ENCODE measurements at places on chromosomes 7 and 10.

GRCh38 chr7:33640741-33641140 lies 264.6 kb upstream of the BMPER start:
- no peak overlapping the region for H3K4me3 ChIP-seq
- H3K36me3 ChIP-seq = no peaks in the 10 kb centered on the region
- no peaks in the 10 kb centered on the region for H3K27me3 ChIP-seq
- no peak for DNase-seq
- no peaks in the 10 kb centered on the region for H3K4me1 ChIP-seq

DNA sequence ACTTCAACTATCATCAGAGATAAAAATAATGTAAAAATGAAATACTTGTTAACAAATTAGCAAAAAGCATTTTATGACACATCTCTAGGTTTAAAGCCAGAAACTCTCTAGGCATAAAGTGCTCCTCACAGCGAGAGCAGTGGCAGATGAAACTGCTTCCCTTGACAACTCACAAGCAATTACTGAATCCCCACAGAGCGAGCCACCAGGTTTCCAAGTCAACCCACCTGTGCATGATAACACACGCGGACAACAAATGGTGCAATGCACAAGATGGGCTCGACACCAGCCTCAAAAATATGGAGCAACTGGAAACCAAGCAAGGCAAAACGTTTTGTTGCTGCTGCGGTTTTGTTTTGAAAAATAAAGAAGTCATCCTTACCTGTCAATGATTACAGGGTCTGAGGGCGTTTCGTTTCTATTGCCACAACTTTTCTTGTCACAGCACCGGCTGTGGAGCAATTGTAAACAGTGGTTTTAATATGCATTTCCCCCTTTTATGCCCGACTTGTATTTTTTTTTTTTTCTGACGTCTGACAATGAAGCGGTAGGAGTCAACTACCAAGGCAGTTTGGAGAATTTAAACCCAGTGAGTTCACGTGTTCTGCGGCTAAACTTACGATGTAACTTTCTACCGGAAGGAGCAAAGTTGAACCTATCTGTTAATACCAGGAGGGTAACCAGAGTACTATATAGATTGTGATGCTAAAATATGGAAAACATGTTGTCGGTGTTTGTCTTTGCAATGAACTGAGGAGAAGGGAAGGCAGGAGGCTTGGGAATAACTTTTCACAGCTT lies 7.0 kb downstream of the EBF3 start:
- no peak overlapping the region for H3K4me3 ChIP-seq
- no peaks in the 10 kb centered on the region for H3K36me3 ChIP-seq
- DNase-seq = no peak
- no peaks in the 10 kb centered on the region for H3K4me1 ChIP-seq
- H3K27me3 ChIP-seq = peaks cover 2% of the 10 kb centered on the region
- no peak overlapping the region for H3K27ac ChIP-seq

DNA sequence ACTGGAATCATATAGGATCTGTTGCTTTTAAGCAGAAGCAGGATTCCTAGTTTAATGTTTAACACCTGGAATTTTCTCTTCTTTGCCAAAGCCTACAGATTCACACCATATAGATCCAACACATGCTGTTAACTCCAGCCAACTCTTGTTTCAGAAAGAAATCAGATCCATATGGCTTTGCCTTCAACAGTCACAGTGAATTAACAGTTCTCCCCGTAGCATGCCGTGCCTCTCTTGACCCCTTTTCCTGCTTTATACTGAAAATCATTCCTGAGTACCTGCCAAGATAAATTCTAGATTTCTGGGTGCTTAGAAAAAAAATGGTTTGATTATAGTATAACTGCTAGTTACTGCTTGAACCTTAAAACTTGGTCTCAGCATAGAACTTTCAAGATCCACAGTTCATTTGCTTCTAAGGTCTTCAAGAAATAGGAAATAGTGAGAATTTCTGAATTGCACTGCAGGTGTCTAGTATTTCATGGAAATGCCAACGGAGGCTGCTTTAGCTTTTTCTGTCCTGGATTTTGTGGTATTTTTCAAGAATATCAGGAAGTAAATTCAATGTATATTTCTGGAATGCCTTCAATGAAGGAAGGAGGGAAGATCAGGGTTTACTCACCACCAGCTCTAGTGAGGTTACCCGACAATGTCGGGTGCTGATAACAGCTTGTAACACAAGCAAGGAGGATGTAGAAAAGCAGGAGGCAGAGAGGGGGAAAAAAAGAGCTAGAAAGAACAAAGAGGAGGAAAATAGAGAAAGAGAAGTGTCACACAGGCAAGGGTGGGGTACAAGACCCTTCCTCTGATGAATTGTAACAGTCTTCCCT lies 6.6 kb downstream of the AASS start:
- no peak overlapping the region for H3K27ac ChIP-seq
- no peak for DNase-seq
- no peak overlapping the region for H3K4me3 ChIP-seq
- no peaks in the 10 kb centered on the region for H3K27me3 ChIP-seq
- no peaks in the 10 kb centered on the region for H3K36me3 ChIP-seq

DNA sequence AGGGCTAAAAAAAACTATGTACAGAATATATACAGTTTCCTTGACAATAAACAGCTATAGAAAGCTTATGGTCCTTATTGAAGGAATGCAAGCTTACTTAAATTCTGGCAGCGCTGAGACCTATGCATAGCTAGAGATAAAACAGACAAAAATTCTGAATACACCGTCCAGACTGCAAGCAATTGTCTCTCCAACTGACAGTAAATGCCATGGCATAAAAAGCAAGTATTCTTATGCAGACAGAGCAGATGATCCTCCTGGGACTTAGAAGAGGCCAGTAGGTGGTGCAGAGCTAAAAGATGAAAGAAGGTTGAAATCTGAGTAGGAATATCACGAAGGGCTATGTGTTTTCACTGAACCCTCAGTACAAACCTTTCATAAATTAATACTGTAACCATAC lies 157.0 kb upstream of the CACNA2D1 start:
- DNase-seq = no peak
- H3K4me1 ChIP-seq = no peaks in the 10 kb centered on the region
- H3K36me3 ChIP-seq = no peaks in the 10 kb centered on the region
- no peaks in the 10 kb centered on the region for H3K27me3 ChIP-seq

- H3K36me3 ChIP-seq = no peaks in the 10 kb centered on the region
- H3K4me3 ChIP-seq = no peak overlapping the region
- no peak for DNase-seq
Measured at GRCh38 chr7:22894546-22894945, 71.9 kb upstream of the TOMM7 start.

GRCh38 chr7:34013421-34013820 lies 108.1 kb downstream of the BMPER start:
- no peaks in the 10 kb centered on the region for H3K27me3 ChIP-seq
- H3K4me1 ChIP-seq = no peaks in the 10 kb centered on the region
- DNase-seq = no peak
- no peaks in the 10 kb centered on the region for H3K36me3 ChIP-seq

DNA sequence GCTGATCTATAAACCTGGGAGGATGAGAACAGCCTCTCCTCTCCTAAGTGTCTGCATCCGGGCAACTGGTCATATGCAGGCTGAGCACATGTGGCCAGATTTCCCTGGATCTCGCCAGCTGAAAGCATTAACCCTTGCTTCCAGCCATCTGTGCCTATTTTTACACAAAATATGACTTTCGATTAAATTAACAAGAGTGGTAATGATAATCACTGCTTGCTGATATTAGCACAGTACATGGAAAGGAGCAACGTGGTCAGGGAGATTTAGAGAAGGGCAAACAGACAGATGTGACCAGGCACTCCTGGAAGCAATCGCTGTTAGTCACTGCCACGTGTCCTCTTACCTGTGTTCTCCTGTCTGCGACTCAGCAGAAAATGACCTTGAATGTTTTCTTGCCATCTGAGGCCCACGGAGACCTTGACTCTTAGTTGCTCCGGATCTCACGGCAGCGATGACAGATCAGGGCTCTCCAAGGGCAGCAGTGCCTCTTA lies 59.5 kb upstream of the NPTX2 start:
- H3K27me3 ChIP-seq = no peaks in the 10 kb centered on the region
- no peaks in the 10 kb centered on the region for H3K36me3 ChIP-seq
- peaks cover 3% of the 10 kb centered on the region for H3K4me1 ChIP-seq
- H3K27ac ChIP-seq = no peak overlapping the region

DNA sequence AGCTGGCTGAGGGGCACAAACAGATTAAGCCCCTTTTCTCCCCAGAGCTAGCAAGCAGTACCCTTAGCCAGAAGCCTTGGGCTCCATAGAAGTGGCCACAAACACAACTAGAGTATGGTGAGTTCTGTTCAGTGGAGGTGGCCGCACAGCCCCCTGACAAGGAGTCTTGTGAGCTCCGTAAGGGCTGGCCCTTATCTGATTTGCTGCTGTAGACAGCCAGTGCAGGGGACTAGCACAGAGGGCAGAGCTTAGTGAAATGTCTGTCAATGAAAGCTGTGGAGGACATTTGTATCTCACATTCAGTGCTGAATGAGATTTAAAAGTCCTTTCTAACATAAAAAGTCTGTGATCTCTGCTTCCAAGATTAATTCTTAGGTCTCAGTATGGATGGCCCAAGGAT lies 137.3 kb downstream of the AUTS2 start:
- no peaks in the 10 kb centered on the region for H3K36me3 ChIP-seq
- DNase-seq = no peak
- no peaks in the 10 kb centered on the region for H3K27me3 ChIP-seq
- no peaks in the 10 kb centered on the region for H3K4me1 ChIP-seq

DNA sequence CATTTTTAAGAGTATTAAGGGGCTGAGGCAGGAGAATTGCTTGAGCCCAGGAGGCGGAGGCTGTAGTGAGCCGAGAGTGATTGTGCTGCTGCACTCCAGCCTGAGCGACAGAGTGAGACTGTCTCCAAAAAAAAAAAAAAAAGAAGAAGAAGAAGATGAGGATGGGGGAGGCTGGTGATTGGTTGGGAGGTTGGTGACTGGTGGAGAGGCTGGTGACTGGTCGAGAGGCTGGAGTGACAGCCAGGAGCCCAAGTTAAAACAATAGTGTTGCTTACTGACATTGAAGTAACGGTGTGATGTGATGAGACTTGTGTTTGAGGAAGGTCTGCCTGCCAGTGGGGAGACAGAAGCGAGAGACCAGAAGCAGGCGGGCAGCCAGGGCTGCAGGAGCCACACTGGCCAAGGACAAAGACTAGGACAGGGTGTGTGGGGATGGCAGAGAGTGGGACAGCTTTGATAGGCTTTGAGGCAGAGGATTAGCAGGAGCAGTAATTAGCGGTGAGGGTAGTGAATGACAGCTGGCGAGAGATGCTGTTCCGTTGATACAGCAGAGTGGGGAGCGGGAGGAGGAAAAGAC lies 4.9 kb downstream of the SRRT start:
- H3K4me3 ChIP-seq = no peak overlapping the region
- no peak for DNase-seq
- H3K27me3 ChIP-seq = no peaks in the 10 kb centered on the region
- H3K4me1 ChIP-seq = peaks cover 21% of the 10 kb centered on the region

GRCh38 chr7:15503603-15504290 lies 58.1 kb downstream of the AGMO start:
- no peak overlapping the region for H3K4me3 ChIP-seq
- peaks cover 21% of the 10 kb centered on the region for H3K4me1 ChIP-seq
- no peaks in the 10 kb centered on the region for H3K36me3 ChIP-seq
- no peaks in the 10 kb centered on the region for H3K27me3 ChIP-seq

- H3K27me3 ChIP-seq = no peaks in the 10 kb centered on the region
- H3K27ac ChIP-seq = no peak overlapping the region
- DNase-seq = peak; percentile 19
- no peaks in the 10 kb centered on the region for H3K36me3 ChIP-seq
- H3K4me3 ChIP-seq = peak overlapping the region; percentile 12
Measured at GRCh38 chr7:35257251-35258124, 3.6 kb upstream of the TBX20 start.

DNA sequence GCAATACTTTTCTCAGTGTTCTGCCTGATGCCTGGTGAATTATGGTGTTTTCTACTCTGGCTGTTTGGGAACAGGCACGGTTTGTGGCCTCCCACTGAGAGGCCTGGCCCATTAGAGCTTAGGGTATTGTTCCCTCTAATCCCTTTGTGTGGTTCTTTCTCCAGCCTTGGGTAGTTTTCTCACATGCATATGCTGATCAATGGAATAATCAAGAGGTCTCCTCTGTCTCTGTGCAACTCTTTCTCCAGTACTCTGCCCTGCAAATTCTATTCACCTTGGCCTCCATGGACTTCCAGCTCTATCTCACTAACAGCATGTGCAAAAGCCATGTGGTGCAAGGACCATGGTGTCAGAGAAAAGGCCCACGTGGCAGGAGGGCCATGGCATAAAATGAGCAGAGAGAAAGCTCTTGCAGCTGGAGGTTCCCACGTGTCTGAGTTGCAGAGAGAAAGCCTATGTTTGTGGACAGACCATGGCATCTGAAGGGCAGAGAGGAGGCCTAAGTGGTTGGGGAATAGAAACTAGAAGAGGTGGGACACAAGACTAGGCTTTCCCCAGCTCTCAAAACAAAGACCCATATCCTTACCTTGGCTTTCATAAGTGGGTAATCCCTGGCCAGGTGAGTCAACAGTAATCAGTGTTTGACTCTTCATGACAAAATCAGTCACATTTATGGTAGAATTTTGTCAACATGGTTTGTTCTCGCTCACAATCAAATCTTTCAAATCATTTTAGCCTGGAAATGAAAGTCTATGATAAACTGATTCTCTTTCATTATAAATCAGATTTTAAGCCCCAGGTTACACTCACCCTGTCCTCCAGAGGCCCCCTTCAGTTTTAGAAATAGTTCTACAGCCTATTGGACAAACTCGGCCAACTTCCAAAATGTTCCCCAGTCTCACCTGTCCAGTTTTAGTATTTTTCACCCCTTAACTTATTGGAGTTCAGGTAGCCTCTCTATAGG lies 17.3 kb downstream of the OPALIN start:
- H3K27ac ChIP-seq = no peak overlapping the region
- no peaks in the 10 kb centered on the region for H3K27me3 ChIP-seq

- no peaks in the 10 kb centered on the region for H3K27me3 ChIP-seq
- H3K27ac ChIP-seq = no peak overlapping the region
- H3K36me3 ChIP-seq = no peaks in the 10 kb centered on the region
- no peak for DNase-seq
- no peak overlapping the region for H3K4me3 ChIP-seq
- no peaks in the 10 kb centered on the region for H3K4me1 ChIP-seq
Measured at GRCh38 chr10:119480667-119481066, 61.9 kb downstream of the RGS10 start.

GRCh38 chr7:17506095-17506494 lies 207.6 kb downstream of the AHR start:
- no peaks in the 10 kb centered on the region for H3K4me1 ChIP-seq
- H3K27me3 ChIP-seq = no peaks in the 10 kb centered on the region
- no peak overlapping the region for H3K4me3 ChIP-seq
- no peak for DNase-seq

- no peak for DNase-seq
- no peak overlapping the region for H3K4me3 ChIP-seq
- H3K27me3 ChIP-seq = no peaks in the 10 kb centered on the region
- no peaks in the 10 kb centered on the region for H3K36me3 ChIP-seq
Measured at GRCh38 chr7:28615091-28615490, 202.8 kb downstream of the CREB5 start.

Measured in testis (tissue), 5 donors.